Stimulated activated CD8-positive, alpha-beta memory T cell treated with anti-CD3 and anti-CD28 coated beads, Interleukin-15, amount 100 ng/mL, for 4 hours (primary cell): ENCODE measurements at places on chromosomes 4 and X.

DNA sequence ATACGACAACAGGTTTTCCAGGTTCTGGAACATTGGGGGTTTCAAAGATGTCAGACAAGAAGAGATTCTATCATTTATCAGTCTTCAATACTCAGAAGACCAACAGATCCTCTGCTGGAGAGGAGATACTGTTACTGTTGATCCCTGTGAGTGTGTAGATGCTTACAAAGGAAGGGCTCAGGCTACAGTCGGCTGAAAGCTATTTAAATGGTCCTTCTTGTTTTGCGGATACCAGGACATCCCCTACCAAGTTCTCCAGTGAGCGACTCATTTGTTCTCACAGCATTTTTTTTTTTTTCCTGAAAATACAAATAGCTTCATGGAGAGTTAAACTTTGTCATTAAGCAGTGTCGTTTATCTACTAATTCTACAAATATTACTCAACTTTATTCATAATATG, 201.6 kb downstream of the CAMK2D start:
- no peak for DNase-seq

- no peak for DNase-seq
These were observed 217.7 kb upstream of the PSAPL1 start for GRCh38 chr4:7652451-7652881.

GRCh38 chr4:44988011-44988410, 261.7 kb upstream of the GNPDA2 start:
- DNase-seq: no peak

GRCh38 chrX:75158054-75158453, 2.0 kb upstream of the ABCB7 start:
- DNase-seq: no peak

DNA sequence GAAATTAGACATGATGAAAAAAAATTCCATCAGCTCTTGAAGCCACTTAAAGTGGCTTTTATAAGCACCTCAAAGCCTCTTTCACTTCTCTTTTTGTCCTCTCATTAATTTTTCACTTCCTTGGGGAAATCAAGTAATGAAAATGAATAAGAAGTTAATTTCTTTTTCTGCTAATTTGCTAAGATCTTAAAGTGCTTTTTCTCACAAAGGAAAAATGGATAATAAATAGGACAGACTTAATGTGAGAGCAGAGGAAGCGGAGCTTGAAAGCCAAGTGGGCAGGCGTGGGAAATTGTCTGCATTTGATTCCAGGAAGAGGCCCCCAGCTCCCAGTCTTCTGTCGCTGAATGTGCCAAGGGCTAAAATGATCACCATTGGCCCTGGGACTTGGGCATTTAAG, 28.6 kb downstream of the CDS1 start:
- no peak for DNase-seq

DNA sequence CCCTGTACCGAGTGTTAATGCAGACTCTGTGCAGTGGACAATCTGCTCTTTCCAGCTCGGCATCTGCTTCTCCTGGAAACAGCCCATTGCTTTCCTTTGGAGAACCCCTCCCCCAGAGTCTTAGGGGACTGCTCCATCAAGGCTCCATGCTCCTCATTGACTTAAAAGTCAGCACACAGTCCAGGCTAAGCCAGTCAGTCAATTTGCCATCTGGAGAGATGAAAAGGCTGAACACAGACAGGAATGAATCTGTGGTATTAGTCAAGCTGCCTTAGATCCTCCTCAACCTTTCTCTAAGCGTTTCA, 20.3 kb downstream of the ATP8A1 start:
- no peak for DNase-seq

DNA sequence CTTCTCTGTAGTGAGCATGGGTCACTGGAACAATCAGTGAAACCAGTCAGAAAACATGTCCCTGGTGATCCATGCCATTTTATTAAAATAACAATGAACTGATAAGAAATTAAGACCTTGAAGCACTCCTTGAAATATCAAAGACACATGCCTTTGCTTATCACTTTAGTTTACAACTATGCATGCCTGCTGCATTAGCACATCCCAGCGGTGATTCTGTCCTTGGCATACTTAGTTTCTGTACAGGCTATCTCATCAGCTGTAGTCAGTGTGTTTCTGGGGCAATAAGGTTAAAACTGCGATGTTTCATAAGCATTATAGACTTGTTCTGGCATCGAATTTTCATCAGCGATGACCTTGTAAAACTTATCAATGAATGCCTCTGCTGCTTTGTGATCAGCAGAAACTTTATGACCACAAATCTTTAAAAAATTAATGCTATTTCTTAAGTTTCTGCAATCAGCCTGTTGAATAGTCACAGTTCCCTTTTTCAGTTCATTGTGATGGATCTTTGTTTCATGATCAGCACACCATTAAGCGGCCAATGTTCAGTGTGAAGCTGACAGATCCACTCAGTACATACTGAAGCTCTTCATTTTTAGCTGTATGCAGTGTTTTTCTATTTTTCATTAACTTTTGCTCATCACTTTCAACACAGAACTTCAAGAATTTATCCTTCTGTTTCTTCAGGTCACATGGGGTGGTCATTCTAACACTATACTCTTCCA, 150.5 kb downstream of the RNF150 start:
- no peak for DNase-seq

DNA sequence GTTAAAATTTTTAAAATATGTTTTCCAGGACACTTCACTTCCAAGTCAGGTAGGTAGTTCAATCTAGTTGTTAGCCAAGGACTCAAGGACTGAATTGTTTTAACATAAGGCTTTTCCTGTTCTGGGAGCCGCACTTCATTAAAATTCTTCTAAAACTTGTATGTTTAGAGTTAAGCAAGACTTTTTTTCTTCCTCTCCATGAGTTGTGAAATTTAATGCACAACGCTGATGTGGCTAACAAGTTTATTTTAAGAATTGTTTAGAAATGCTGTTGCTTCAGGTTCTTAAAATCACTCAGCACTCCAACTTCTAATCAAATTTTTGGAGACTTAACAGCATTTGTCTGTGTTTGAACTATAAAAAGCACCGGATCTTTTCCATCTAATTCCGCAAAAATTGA, 49.7 kb downstream of the XIAP start:
- DNase-seq: no peak

GRCh38 chrX:5780821-5781220, 447.8 kb downstream of the NLGN4X start:
- DNase-seq: no peak

- DNase-seq: no peak
These were observed 66.1 kb upstream of the ENPP6 start for GRCh38 chr4:184283659-184284335.

DNA sequence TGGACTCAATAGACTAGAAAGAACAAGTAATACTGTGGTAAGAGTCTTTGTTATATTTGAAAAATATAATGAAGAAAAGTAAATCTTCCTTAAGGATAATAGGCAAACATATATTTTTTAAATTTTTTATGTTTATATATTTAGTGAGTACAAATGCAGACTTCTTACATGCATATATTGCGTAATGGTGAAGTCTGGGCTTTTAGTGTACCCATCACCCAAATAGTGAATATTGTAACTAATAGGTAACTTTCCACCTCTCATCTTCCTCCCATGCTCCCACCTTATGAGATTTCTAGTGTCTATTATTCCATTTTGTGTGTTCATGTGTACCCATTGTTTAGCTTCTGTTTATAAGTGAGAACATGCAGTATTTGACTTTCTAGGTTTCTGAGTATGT, 711.2 kb upstream of the NDST4 start:
- no peak for DNase-seq

- DNase-seq: no peak
These were observed at the start of gene CFAP47 for GRCh38 chrX:35919536-35920309. Gene CFAP47 (plus strand): TSS chrX:35919734. CDS start chrX:35919800, 66 bp downstream.

GRCh38 chr4:141432000-141432712, 204.2 kb upstream of the IL15 start:
- DNase-seq: no peak

DNA sequence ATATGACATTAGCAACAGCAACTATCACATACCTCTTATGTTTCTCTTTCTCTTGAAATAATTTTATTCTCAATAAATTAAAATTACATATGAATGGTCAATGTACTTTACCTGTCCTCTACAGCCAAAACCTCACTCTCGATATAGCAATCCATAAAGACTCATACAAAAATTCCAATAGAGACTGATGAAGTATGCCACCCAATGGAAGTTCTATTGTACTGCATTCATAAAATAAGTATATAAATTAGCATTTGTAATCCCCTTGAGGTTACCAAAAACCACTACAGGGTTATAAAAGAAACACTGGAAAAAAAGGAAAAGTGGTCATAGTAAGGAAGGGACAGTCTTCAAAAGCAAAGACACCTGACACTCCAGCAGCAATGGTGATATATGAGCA, 32.8 kb downstream of the CLDN2 start:
- no peak for DNase-seq

GRCh38 chr4:95898226-95898625, 58.3 kb downstream of the PDHA2 start:
- no peak for DNase-seq

GRCh38 chrX:41350976-41351569, 17.1 kb downstream of the DDX3X start:
- DNase-seq: no peak

GRCh38 chr4:186249785-186250754, 15.9 kb upstream of the F11 start:
- DNase-seq: no peak

GRCh38 chr4:125838202-125838601, 523.4 kb downstream of the FAT4 start:
- no peak for DNase-seq

DNA sequence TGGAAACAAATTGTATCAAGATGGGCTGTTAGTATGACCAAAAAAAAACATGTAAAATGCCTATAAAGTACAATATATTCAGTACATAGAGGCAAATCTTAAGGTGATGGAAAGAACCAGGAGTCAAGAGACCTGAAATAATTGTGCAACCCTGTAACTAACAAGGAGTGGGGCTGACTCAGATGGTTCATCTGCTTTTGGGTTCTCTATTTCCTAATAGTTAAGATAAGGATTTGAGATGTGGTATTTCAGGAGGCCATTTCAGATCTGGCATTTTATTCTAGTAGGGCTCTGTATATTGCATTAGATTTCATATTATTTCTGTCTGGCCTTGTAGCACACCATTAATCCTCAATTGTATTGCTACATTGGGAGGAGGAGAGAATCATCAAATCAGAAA, 268.4 kb downstream of the HS3ST1 start:
- DNase-seq: no peak

GRCh38 chrX:96182366-96182765, 502.3 kb upstream of the DIAPH2 start:
- DNase-seq: no peak

GRCh38 chr4:55020131-55020530, 105.3 kb downstream of the KDR start:
- no peak for DNase-seq

GRCh38 chr4:156771171-156771837, 200.3 kb downstream of the PDGFC start:
- no peak for DNase-seq

- no peak for DNase-seq
These were observed 113.3 kb downstream of the EFNB1 start for GRCh38 chrX:68942104-68942503.

GRCh38 chr4:57943682-57944081, 833.5 kb upstream of the IGFBP7 start:
- DNase-seq: no peak

GRCh38 chr4:3343358-3343757, 50.5 kb downstream of the RGS12 start:
- DNase-seq: no peak

DNA sequence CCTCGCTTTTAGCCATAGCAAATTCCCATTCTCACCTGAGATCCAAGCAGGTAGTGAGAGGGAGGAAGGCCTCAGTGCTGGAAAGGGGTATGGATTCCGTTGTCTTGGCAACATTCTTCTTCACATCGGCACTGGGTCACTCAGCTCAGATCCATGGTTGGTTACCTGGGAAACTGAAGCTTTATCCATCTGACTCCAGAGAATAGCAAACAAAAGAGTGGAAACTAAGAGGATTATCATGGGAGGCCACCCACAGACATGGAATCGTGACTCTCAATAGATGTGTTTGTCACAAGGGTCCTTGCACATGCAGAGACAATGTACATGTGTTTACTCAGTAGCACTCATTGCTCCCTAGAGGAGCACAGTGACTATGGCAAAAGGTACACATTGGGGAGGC, 81.0 kb downstream of the MAGED4 start:
- DNase-seq: no peak

DNA sequence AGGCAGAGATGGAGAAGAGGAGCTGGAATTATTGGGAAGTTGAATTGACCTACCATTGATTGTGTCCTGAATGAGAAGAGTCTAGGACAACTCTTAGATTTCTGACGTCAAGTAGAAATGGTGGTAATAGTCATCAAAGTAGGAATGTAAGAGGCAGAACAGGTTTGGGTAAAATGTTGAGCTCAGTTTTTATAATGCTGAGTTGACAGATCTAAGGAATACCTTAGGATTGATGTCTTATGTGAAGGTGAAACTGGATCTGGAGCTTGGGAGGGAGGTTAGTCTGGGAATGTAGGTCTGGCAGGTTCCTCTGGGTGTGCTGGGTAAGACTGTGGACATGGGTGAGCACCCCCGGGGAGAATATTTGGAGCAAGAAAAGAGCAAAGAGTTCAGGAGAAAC, 31.9 kb downstream of the JADE1 start:
- no peak for DNase-seq

DNA sequence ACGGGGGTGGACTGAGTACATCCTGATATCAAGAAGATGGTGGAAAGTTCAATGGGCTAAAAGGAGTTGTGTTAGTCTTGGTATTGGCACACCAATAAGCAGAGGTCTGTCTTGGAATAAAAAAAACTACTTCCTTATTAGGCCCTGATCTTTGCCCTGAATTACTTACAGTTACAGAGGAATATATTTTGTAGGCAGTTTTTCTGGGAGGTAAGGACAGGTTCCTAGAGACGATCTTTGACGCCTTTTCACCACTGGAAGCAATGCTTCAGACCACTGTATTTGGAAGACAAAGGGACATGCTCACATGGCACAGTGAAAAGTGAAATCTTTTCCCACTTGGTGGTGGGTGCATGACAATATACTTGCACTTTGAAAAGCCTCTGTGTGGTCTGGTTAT, 618 bp upstream of the XK start:
- DNase-seq: no peak

- DNase-seq: no peak
These were observed 133.9 kb downstream of the PDGFRA start for GRCh38 chr4:54363037-54363436.

GRCh38 chrX:120839491-120839890, 36.2 kb downstream of the CT47B1 start:
- no peak for DNase-seq

- no peak for DNase-seq
These were observed 133.7 kb downstream of the DCLK2 start for GRCh38 chr4:150211799-150212445.

- no peak for DNase-seq
These were observed 122.4 kb upstream of the SLC4A4 start for GRCh38 chr4:71216316-71216959.
